T-helper 17 cell (primary cell): ENCODE measurements at places on chromosomes 11 and 22. TPM values are rescaled to one million over a fixed set of nuclear protein-coding genes. Genes with fewer than 3 reads are reported as not detected.

Gene RAB39A
- total RNA-seq: not detected

Gene OTOG
- total RNA-seq: not detected

Gene RIMBP3B
- not detected for total RNA-seq

Gene LDHAL6A
- not detected for total RNA-seq
